Right lobe of liver (tissue), 6 donors: ENCODE measurements at places on chromosomes 12 and 14. TPM values are rescaled to one million over a fixed set of nuclear protein-coding genes. Genes with fewer than 3 reads are reported as not detected.

- no peaks in the 10 kb centered on the region for H3K36me3 ChIP-seq
- H3K4me3 ChIP-seq: no peak overlapping the region
- no peak for DNase-seq
- no peaks in the 10 kb centered on the region for H3K4me1 ChIP-seq
- no peak overlapping the region for H3K27ac ChIP-seq
- H3K27me3 ChIP-seq: no peaks in the 10 kb centered on the region
These were observed 121.6 kb downstream of the TMEM121 start for GRCh38 chr14:105647784-105648608.

DNA sequence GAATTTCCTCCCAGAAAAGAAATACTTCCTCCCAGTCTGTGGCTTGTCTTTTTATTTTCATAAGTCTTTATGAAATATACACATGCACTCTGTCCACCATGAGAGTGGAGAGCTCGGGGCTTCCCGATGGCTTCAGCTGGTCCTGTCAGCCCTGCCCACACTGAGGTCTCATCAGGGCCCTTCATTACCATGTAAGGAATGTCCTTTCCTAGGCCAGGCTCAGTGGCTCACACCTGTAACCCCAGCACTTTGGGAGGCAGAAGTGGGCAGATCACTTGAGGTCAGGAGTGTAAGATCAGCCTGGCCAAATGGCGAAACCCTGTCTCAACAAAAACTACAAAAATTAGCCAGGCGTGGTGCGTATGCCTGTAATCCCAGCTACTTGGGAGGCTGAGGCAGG lies 77.0 kb downstream of the CPSF2 start:
- no peaks in the 10 kb centered on the region for H3K27me3 ChIP-seq
- no peak overlapping the region for H3K4me3 ChIP-seq
- no peak overlapping the region for H3K27ac ChIP-seq
- no peaks in the 10 kb centered on the region for H3K4me1 ChIP-seq

GRCh38 chr12:5083955-5084849 lies 40.5 kb downstream of the KCNA5 start:
- DNase-seq: no peak
- H3K4me3 ChIP-seq: no peak overlapping the region
- H3K36me3 ChIP-seq: no peaks in the 10 kb centered on the region
- H3K27ac ChIP-seq: no peak overlapping the region
- H3K27me3 ChIP-seq: no peaks in the 10 kb centered on the region
- H3K4me1 ChIP-seq: no peaks in the 10 kb centered on the region

GRCh38 chr12:89187507-89187906 lies 164.8 kb downstream of the DUSP6 start:
- no peak for DNase-seq
- H3K27me3 ChIP-seq: no peaks in the 10 kb centered on the region
- no peaks in the 10 kb centered on the region for H3K36me3 ChIP-seq
- H3K4me3 ChIP-seq: no peak overlapping the region
- H3K27ac ChIP-seq: no peak overlapping the region

- H3K36me3 ChIP-seq: no peaks in the 10 kb centered on the region
- no peak overlapping the region for H3K4me3 ChIP-seq
These were observed 18.0 kb upstream of the NT5DC3 start for GRCh38 chr12:103858953-103859601.

GRCh38 chr12:76687981-76688380 lies 75.9 kb upstream of the ZDHHC17 start:
- DNase-seq: no peak
- H3K4me1 ChIP-seq: no peaks in the 10 kb centered on the region
- H3K4me3 ChIP-seq: no peak overlapping the region
- no peaks in the 10 kb centered on the region for H3K36me3 ChIP-seq
- H3K27ac ChIP-seq: no peak overlapping the region

DNA sequence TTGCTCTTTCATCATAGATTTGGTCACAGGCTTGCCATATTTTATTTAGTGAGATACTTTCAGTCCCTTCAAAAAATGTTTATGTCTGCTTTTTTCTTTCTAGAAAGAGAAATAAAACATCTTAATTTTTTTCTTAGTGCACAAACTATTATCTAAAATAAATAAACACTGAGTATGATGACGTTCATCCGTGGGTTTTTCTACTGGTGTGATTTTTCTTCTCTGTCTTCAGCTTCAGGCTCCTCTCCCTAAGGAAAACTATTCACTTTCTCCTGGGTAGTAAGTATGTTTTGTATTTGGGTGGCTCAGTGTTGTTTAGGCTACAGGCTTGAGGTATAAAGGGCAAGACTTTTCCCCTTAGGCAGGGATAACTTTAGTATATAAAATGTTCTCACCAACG lies 154.7 kb downstream of the DACT1 start:
- DNase-seq: no peak
- no peak overlapping the region for H3K27ac ChIP-seq
- no peaks in the 10 kb centered on the region for H3K36me3 ChIP-seq

- no peak overlapping the region for H3K27ac ChIP-seq
- no peak overlapping the region for H3K4me3 ChIP-seq
- H3K4me1 ChIP-seq: no peaks in the 10 kb centered on the region
- no peaks in the 10 kb centered on the region for H3K27me3 ChIP-seq
- DNase-seq: peak; percentile 46
These were observed 22.8 kb downstream of the RAB35 start for GRCh38 chr12:120093592-120094355.

DNA sequence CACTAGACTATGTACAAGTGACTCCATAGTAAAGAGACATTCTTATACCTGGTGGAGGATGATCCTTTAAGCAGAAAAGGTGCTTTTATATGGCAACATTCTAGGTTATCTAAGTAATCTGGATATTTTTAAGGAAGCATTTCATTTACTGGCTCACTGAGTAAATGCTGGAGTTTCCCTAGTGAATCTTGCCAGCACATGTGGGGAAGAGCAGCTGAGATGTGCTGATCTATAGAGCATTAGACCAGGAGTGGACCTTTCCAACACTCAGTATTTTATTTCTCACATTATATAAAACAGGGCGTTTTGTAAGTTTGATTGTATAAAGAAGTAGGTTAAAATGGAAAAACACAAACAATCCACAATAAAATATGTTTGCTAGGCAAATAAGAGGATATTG lies 478.5 kb downstream of the ATP23 start:
- no peaks in the 10 kb centered on the region for H3K27me3 ChIP-seq
- H3K36me3 ChIP-seq: no peaks in the 10 kb centered on the region
- no peak for DNase-seq
- no peak overlapping the region for H3K27ac ChIP-seq

DNA sequence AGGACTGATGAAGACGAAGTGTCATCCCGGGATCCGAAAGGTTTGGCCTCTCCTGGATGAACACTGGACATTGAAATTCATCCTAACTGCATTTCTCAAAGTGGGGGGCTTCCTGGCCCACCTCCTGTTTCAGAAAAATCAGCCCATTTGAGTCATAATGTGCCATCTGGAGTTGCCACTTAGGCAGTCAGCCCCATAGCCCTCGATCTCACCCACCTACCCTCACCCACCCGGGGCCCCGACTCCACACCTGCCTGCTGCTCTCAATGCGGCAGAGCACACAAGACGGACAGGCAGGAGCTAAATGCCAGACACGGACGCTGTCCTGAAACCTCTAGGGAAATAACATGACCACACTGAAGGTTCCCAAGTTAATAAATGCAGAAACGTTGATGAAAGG lies 12.6 kb downstream of the DLK1 start:
- no peak overlapping the region for H3K27ac ChIP-seq
- peak; percentile 23 for DNase-seq
- no peaks in the 10 kb centered on the region for H3K4me1 ChIP-seq
- H3K27me3 ChIP-seq: no peaks in the 10 kb centered on the region
- H3K4me3 ChIP-seq: no peak overlapping the region
- no peaks in the 10 kb centered on the region for H3K36me3 ChIP-seq

DNA sequence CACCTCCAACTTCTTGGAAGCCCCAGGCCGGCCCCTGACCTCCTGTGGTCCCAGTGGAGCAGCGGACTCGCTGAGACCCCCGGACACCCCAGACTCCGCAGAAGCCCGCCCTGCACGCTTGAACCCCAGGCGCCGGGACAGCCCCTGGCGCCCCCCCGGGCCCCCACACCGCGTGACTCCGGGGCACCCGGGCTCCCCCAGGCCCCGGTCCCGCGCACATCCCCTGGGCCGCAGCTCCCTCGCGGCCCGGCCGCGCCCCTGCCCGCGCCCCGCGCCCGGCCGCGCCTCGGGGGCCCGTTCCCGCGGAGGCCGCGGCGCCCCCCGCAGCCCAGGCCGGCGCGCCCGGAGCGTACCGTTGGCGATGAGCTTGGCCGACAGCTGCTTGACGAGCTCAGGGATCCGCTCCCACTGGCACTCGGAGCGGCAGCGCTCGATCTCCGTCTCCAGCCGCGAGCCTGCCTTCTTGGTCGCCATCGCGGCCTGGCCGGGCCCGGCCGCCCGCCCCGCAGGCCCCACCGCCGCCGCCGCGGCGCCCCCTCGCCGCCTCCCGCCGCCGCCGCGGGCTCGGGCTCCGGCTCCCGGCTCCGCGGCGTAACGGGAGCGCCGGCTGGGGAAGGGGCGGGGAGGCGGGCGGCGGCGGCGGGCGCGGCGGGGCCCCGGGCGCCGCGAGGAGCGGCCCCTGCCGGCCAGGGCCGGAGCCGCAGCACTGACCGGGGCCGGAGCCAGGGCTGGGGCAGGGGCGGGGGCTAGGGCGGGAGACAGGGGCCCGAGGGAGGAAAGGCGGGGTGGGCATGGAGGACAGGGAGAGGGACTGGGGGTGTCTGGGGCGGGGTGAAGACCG lies at the start of gene TTC7B:
TTC7B (minus strand) TSS at position 609 of the 841 bp plus-strand sequence; CDS start at position 474, 135 bp downstream.
- H3K4me1 ChIP-seq: peaks cover 77% of the 10 kb centered on the region
- peak; percentile 52 for DNase-seq
- H3K36me3 ChIP-seq: no peaks in the 10 kb centered on the region
- H3K27me3 ChIP-seq: no peaks in the 10 kb centered on the region
- peak within 1 kb of the TSS; percentile 76 for H3K27ac ChIP-seq

DNA sequence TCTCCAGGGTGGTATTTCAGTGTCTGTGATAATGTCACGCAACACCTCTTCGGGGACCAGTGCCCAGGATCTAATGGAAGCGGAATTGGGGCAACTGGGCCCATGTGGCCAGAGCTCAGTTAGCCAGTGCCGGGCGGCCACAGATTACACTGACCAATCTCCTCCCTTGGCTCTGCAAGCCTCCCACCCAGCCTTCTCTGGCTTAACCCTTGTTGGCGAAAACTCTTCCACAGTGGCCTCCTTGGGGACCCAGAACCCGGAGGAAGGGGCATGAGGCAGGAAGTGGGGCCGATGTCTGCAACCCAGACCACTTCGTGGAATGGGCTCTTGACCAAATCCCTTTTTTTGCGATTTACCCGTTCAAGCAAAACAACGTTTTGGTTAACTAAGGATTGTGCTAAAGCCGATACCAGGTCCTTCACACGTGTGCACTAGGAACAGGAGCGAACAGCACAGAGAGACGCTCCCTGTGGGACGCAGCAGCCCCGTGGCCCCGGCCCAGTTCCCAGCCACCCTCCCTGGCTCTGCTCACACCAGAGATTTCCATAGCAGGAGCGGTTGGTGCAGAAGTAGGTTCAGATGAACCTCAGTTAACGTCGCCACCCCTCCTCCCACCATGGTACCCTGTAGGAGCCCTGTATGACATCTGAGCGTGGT lies 38.2 kb downstream of the SLC8B1 start:
- H3K36me3 ChIP-seq: peaks cover 5% of the 10 kb centered on the region
- DNase-seq: no peak
- H3K27me3 ChIP-seq: no peaks in the 10 kb centered on the region
- no peak overlapping the region for H3K4me3 ChIP-seq
- peak overlapping the region; percentile 90 for H3K27ac ChIP-seq
- no peaks in the 10 kb centered on the region for H3K4me1 ChIP-seq

Gene SIX4
- total RNA-seq: 0.43 TPM

Gene HEBP1
- 45.8 TPM for total RNA-seq

Gene SIX6
- total RNA-seq: not detected

Gene RPS6KL1
- 3.9 TPM for total RNA-seq

Gene HCAR2
- 0.51 TPM for total RNA-seq
